ENCODE measurements at places on chromosomes 13 and 19.
A peak's percentile ranks its signal among the peaks of the same experiment; 100 is the strongest.

GRCh38 chr13:39586151-39586550, 16.8 kb downstream of the LHFPL6 start:
- no peak for DNase-seq

DNA sequence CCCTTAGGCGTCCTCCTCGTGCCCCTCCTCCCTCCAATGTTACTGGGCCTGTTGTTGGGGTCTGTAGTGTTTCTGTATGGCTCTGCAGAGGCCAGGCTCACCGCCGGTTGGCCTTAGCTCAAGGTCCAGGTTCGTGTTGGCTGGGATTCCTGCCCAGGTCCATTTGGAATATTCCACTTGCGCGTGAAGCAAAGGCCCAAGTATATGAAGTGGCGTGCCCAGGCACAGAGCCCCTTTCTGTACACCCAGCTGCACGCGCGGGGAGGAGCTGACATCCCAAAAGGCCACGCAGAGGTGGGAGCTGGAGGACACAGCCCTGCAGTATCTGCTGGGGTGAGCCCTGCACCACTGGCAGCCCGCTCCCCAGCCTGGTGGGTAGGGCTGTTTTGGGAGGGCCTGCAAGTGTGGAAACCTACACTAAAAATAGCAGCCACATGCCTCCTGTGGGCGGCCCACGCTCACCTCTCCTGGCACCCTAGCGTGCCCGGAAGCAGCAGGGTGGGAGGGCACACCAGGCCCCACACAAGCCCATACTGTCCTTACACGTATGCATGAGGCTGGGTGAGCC, 30.2 kb downstream of the CRTC1 start:
- no peak for DNase-seq

- DNase-seq, result no peak
These were observed 511.7 kb downstream of the SLITRK6 start for GRCh38 chr13:85287528-85287927.

DNA sequence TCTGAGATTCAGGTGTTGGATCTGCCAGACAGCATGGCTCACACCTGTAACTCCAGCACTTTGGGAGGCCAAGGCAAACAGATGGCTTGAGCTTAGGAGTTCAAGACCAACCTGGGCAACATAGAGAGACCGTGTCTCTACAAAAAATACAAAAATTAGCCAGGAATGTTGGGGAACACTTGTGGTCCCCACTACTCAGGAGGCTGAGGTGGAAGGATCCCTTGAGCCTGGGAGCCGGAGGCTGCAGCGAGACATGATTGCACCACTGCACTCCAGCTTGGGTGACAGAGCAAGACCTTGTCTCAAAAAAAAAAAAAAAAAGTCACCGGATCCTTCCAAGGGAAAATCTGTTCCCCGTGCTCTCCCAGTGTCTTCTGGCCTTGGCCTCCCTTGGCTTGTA, 109.2 kb downstream of the IRS2 start:
- DNase-seq, result no peak

- no peak for DNase-seq
These were observed 7.3 kb upstream of the PMIS2 start for GRCh38 chr19:35578707-35579106.

DNA sequence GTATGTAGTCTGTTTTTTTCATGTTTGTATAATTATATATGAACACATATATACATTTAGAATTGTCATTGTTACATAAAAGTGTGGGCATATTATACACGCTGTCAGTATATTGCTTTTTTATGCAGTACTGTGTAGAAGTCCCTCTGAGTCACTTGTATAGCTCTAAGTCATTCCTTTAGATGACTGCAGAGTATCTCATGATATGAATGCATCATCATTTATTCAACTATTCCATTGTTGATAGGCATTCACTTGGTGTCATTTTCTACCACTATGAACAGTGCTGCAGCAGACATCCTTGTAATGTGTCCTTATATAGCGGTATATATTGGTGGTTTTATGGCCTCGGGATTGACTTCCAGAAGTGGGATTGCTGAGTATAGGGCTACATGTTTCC, 15.3 kb downstream of the RFXAP start:
- DNase-seq, result peak; percentile 19

- no peak for DNase-seq
These were observed 692 bp downstream of the SULT2B1 start for GRCh38 chr19:48552406-48553322.

DNA sequence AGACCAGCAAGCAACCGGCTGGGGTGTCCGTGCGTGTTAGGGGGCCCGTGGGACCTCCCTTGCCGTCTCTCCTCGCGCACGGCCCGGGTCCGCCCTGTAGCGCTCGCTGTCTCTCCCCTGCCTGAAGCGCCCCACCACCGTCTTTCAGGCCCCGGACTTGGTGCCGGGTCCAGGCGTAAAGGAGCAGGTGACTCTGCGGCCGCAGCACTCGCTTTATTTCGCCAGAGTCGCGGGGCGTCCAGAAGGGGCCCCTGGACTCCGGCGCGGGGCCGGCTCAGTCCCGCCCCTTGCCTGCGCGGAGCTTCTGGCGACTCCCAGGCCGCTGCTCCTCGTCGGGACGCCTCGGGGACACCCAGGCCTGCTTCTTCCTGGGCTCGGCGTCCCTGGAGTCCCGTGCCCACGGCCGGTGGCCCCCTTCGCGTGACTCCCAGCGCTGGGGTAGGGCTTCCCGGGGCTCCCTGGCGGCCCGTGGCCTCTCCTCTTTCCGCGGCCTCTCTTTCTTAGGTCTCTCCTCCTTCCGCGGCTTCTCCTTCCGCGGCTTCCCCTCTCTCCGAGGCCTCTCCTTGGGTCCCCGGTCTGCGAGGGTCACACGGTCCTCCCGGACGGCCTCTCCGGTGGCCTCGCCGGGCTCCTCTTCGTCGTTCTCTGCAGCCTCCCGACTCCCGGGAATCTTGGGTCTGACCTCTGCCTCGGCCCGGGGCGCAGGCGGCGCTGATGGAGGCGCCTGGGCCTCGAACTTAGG, 3.1 kb downstream of the AMH start:
- DNase-seq, result no peak

DNA sequence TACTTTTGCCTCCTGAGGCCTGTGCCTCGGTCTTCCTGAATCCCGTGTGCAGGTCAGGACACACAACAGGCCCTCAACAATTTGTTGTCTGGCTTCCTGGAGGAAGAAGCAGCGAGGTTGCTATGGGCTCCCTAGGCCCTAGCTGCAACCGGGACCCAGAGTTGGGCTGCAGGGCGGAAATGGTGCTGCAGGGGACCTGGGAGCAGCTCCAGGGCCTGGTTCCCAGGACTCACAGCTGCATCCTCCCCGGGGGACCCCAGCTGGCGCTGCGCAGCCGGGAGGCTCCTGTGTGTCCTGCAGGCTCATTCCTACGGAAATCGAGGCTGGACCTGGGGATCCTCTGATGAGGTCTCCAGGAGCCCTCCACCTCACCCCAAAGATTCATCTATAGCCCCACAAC, 999 bp upstream of the TNFAIP8L1 start:
- no peak for DNase-seq

GRCh38 chr19:1978346-1978894, 37.1 kb downstream of the BTBD2 start:
- DNase-seq, result no peak

GRCh38 chr13:99085139-99085807, 107.4 kb upstream of the DOCK9 start:
- DNase-seq, result peak; percentile 33

- no peak for DNase-seq
These were observed 72.1 kb downstream of the KLF12 start for GRCh38 chr13:74061926-74062595.

DNA sequence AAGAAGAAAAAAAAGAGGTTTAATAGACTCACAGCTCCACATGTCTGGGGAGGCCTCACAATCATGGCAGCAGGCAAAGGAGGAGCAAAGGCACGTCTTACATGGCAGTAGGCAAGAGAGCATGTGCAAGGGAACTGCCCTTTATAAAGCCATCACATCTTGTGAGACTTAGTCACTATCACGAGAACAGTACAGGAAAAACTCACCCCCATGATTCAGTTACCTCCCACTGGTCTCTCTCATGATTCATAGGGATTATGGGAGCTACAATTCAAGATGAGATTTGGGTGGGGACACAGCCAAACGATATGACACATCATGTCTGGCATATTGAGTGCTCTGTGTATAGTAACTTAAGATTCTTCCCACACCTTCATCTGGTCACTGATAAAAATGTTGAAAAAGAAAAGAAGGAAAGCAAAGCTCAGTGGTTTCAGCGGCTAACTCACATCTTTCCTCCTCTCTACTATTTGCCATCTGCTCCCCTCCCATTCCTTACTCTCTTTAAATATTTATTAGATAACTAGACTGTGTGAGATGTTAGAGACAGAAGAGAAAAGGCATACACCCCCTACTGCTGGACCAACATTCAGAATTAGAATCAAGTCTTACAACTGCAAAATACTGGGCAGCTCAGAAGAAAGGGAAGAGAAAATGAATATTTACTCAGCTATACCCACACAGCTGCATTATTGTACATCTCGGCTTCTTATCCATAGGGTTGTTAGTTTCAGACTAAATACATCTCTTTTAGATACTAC, 60.1 kb upstream of the AKAP11 start:
- peak; percentile 70 for DNase-seq

DNA sequence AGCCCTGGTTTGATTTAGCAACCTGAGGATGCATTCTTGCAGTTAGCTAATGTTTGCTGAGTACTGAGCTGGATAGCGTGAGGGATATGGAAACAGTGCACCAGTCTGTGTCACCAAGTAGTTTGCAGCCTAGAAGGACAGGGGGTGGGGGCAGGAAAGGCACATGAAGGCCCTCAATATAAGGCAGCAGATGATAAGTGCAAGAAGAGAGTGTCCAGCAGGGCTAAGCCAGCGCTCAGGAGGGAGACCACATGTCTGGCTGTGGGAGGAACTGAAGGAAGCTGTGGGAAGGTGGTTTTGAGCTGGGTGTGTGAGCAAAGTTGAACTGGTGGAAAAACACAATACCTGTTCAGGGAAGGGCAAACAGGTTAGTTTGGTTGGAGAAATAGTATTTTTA, 1.7 kb downstream of the CXCL17 start:
- DNase-seq, result peak; percentile 79

- no peak for DNase-seq
These were observed 24.3 kb downstream of the TMTC4 start for GRCh38 chr13:100650326-100650725.

GRCh38 chr13:90717451-90717936, 630.0 kb upstream of the MIR17HG start:
- peak; percentile 82 for DNase-seq

DNA sequence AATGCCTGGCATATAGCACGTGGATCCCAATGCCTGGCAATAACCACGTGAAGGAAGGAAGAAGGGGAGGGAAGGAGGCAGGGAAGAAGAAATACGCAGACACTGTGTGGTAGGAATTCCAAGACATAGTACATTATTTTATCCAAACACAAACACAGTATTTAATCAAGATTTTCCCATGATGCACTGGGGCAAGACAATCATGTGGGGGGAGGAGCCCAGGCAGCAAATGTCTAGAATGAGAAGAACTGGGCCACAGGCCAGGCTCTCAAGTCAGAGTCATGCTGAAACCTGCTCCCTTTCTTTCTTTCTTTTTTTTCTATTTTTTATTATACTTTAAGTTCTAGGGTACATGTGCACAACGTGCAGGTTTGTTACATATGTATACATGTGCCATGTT, 717.9 kb downstream of the UQCRFS1 start:
- DNase-seq, result no peak

DNA sequence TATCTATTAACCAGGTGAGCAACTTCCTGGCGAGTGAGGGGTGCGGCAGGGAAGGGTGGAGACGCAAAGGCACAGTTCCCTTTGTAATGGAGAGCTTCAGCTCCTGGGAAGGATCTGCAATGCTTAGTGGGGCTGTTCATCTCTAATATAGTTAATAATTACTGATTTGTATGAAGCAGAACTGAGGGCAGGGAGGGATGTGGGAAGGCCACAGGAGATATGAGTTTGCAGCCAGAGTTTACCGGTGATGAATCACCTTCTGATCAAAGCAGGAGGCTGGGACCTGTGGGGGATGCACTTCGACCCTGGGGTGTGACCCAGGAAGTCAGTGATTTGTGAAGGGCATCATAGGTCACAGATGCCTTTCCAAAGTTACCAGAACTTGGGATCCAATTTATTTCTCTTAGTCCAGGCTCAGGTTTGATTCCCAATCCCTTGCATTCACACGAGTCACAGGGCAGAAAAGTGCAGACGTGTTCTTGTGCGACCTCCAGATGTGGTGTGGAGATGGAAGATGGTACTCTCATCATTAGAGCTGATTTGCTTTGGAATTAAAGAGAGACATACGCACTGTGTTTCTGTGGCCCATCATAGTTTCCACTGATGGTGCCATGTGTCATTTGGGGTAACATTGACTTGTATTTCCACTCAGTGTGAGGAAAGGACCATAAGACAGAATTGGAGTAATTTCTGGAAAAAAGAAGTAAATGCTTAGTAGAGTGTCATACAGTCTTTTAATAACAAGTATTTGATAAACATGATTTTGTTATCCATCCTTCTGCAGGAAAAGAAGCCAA, 55.0 kb downstream of the LRCH1 start:
- no peak for DNase-seq

GRCh38 chr13:19910336-19911072, 47.1 kb upstream of the ZMYM5 start:
- DNase-seq, result peak; percentile 92

- DNase-seq, result peak; percentile 32
These were observed 94.3 kb downstream of the GPC6 start for GRCh38 chr13:93320942-93321341.

DNA sequence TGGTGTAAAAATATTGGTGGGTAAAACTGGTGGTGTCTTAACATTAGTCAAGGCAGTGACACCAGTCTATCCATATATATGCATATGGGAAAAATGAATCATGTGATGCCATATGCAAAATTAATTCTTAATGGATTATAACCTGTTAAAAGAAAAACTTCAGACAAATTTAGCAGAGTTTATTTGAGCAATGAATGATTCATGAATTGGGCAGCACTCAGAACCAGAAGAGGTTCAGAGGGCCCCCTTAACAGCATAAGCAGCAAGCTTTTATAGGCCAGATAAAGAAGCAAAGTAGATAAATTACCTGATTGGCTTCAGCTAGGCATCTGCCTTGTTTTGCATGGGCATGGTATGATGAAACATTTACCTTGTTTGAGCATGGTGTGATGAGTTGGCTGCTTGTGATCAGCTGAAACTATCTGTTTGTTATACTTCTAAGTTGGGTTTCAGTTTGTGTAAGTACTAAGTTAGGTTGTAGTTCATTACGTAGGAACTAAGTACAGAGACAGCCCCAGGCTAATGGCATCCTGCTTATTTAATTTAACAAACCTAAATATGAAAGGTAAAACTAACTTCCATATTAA, 66.6 kb downstream of the DNAJC15 start:
- DNase-seq, result peak; percentile 41

- DNase-seq, result peak; percentile 8
These were observed 1.6 kb downstream of the ARL11 start for GRCh38 chr13:49629947-49630346.
